Activated T-helper 2 cell treated with anti-CD3 and anti-CD28 coated beads, Interferon-gamma antibody, Interleukin-2, Interleukin-4, amounts not matched to agents 10 μg/mL and 5 μg/mL and 100 μg/mL, durations not matched to agents 14 hours and 24 hours and 36 hours (primary cell): ENCODE measurements at places on chromosomes 2 and 18. TPM values are rescaled to one million over a fixed set of nuclear protein-coding genes. Genes with fewer than 3 reads are reported as not detected.

The PRKCE gene
- total RNA-seq: 21.5 TPM in 2 replicates

DNA sequence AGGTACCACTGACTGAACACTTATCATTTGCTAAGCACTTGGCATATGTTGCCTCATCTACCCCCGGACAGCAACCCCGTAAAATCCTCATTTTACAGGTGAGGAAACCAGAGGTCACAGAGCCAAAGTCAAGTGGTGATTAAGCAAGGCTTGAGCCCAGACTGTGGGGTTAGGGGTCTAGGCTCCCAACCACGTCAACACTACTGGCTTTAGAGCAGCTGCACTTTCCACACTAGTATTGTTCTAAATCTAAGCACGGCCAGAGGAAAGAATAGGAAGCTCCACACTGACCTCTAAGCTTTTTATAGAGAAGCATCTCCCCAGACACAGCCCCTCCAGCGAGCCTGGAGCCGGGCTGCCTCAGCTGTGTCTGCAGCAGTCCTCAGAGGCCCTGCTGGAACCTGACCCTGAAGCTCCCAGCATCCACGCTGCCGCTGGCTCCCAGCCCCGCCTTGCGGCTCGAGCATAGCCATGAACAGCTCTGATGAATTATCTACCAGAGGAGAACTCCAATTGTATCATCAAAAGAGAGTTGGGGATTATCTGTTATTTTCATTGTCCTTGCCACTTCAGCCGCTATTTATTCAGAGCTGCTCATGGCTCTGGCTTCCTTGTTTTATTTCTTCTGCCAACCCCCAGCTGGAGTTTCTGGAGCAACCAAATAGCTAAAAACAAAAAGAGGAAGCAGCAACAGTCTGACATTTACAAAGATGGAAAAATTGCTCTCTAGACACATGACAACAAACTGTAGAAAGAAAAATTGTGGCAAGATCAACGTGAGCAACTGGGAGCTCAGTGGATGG is 62.2 kb upstream of the RTN4 start:
- H3K4me1 ChIP-seq: peaks cover 4% of the 10 kb centered on the region
- no peaks in the 10 kb centered on the region for H3K27me3 ChIP-seq
- no peak overlapping the region for H3K4me3 ChIP-seq
- H3K36me3 ChIP-seq: no peaks in the 10 kb centered on the region

The IL36A gene
- total RNA-seq: 0.34 TPM in 1 of 2 replicates, not detected in the other

GRCh38 chr18:76499021-76499420 is 4.0 kb upstream of the ZNF516 start:
- peaks cover 9% of the 10 kb centered on the region for H3K4me1 ChIP-seq
- H3K4me3 ChIP-seq: no peak overlapping the region
- peaks cover 51% of the 10 kb centered on the region for H3K27me3 ChIP-seq
- H3K36me3 ChIP-seq: no peaks in the 10 kb centered on the region

DNA sequence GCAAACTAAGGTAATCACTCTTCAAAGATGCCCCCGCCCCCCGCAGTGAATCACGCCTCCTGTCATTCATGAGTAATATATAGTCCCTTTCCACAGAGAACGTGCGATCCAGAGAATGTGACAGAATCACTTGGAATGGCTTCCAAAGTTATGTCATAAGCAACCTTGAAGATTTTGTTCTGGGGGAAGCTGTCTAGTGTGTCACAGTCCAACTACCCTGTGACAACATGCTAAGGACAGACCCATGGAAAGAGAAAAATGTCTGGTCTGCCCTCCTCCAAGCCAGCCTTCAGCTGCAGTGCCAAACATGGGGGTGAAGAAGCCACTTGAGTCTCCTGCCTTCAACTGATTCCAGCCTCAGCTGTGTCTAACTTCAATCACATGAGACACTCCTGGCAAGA is 259.1 kb downstream of the SS18 start:
- DNase-seq: no peak
- no peaks in the 10 kb centered on the region for H3K36me3 ChIP-seq
- no peak overlapping the region for H3K4me3 ChIP-seq
- no peaks in the 10 kb centered on the region for H3K27me3 ChIP-seq
- no peak overlapping the region for H3K27ac ChIP-seq
- H3K4me1 ChIP-seq: no peaks in the 10 kb centered on the region

The SDC1 gene
- total RNA-seq: 0.59 and 0.62 TPM in 2 replicates

GRCh38 chr2:12556762-12557161 is 160.0 kb upstream of the TRIB2 start:
- H3K36me3 ChIP-seq: peaks cover 4% of the 10 kb centered on the region
- H3K27ac ChIP-seq: peak overlapping the region; percentile 46
- peaks cover 3% of the 10 kb centered on the region for H3K27me3 ChIP-seq
- H3K4me3 ChIP-seq: no peak overlapping the region
- no peak for DNase-seq
- peaks cover 44% of the 10 kb centered on the region for H3K4me1 ChIP-seq

DNA sequence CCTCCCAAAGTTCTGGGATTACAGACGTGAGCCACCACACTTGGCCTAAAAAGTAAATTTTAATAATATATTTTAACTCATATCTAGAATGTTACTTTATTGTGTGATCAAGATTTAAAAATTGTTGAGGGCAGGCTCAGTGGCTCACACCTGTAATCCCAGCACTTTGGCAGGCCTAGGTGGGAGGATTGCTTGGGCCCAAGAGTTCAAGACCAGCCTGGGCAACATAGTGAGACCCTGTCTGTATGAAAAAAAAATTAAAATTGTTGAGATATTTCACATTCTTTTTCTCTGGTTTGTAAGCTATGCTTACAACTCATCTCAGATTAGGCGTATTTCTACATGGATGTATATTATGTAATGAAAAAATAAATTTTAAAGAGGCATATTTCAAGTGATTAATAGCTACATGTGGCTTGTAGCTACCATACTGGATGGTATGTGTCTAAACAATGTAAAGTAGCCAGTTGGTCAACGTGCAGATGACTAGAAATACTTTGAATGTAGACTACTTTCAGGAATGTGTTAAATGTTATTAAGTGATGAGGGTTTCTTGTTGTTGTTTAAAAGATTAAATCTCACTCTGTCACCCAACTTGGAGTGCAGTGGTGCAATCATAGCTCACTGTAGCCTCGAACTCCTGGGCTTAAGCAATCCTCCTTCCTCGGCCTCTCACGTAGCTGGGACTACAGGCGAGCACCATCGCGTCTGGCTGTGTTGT is 5.9 kb downstream of the RAB10 start:
- H3K27me3 ChIP-seq: no peaks in the 10 kb centered on the region
- H3K36me3 ChIP-seq: peaks cover 63% of the 10 kb centered on the region
- H3K4me1 ChIP-seq: peaks cover 42% of the 10 kb centered on the region

The FAHD2A gene
- 32.5 and 40.3 TPM in 2 replicates for total RNA-seq

The OSBPL1A gene
- 0.39 and 0.98 TPM in 2 replicates for total RNA-seq

DNA sequence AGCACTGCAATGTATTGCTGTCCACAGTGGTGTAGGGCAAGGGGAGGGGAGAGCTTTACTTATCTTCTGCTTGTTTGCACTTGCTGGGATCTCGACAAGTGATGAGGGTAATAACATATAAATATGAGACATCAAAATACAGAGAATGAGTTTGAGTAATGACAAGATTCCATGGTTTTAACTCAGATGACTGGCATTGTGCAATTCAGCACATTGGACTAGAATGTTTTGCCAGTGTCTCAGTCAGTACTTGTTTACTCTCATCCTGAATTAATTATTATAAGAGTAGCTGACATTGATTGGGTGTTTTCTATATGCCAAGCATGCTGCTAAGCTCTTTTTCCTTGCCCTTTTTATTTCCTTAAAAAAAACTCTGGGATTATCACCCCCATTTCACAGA is 306.7 kb upstream of the MMADHC start:
- H3K4me1 ChIP-seq: no peaks in the 10 kb centered on the region
- H3K36me3 ChIP-seq: no peaks in the 10 kb centered on the region
- H3K4me3 ChIP-seq: no peak overlapping the region
- H3K27ac ChIP-seq: no peak overlapping the region
- H3K27me3 ChIP-seq: no peaks in the 10 kb centered on the region

- H3K4me1 ChIP-seq: no peaks in the 10 kb centered on the region
- H3K27ac ChIP-seq: no peak overlapping the region
- H3K36me3 ChIP-seq: no peaks in the 10 kb centered on the region
Observed at GRCh38 chr2:104250635-104251034, 603.3 kb upstream of the POU3F3 start.

DNA sequence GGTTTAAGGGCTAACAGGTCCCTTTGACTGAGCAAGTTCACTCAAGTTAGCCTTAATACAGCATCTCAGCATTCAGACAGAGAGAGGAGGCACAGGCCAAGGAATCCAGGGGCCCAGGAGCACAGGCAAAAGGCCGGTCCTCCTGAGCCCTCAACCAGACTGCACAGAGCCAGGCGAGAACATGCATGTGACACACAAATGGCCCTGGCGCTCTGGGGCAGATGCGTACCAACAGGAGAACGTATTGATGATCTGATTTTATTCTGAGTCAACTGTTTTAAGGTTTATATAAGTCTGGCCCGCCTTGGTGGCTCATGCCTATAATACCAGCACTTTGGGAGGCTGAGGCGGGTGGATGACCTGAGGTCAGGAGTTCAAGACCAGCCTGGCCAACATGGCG is 34.9 kb downstream of the KCNIP3 start:
- no peaks in the 10 kb centered on the region for H3K36me3 ChIP-seq
- no peak overlapping the region for H3K27ac ChIP-seq
- H3K27me3 ChIP-seq: peaks cover 5% of the 10 kb centered on the region
- no peak overlapping the region for H3K4me3 ChIP-seq
- DNase-seq: no peak

The ST8SIA5 gene
- total RNA-seq: 0.05 and 0.39 TPM in 2 replicates

The ABCB11 gene
- 0.02 TPM in 1 of 2 replicates, not detected in the other for total RNA-seq

DNA sequence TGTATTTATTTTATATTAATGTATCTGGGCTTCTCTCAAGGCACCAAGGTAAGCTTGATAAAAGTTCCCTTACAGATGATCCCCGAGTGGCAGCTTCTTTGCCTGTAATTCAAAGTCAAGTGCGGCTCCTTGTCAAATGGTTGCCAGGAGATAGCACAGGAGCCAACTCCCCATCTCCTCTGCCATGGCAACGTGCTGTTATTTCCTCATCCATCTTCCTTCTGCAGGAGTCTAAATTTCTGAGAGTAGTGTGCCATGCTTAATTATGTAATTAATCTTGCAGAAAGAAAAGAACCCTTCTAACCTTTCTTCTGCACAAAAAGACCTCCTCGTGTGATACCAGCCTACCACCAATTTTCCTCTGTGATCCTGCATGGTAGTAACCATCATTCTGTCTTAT is 46.2 kb upstream of the ACMSD start:
- no peaks in the 10 kb centered on the region for H3K4me1 ChIP-seq
- no peak overlapping the region for H3K27ac ChIP-seq
- H3K36me3 ChIP-seq: no peaks in the 10 kb centered on the region
- peaks cover 8% of the 10 kb centered on the region for H3K27me3 ChIP-seq

- no peak overlapping the region for H3K27ac ChIP-seq
- no peak overlapping the region for H3K4me3 ChIP-seq
- no peak for DNase-seq
- peaks cover 22% of the 10 kb centered on the region for H3K4me1 ChIP-seq
- peaks cover 72% of the 10 kb centered on the region for H3K27me3 ChIP-seq
Observed at GRCh38 chr2:183034806-183035205, 3.5 kb downstream of the NCKAP1 start.

- no peaks in the 10 kb centered on the region for H3K36me3 ChIP-seq
- H3K27me3 ChIP-seq: peaks cover 15% of the 10 kb centered on the region
Observed at GRCh38 chr2:88227446-88227845, 57.3 kb downstream of the THNSL2 start.

GRCh38 chr2:148642891-148643416 is 1.6 kb upstream of the EPC2 start:
- H3K4me1 ChIP-seq: peaks cover 22% of the 10 kb centered on the region
- peaks cover 6% of the 10 kb centered on the region for H3K36me3 ChIP-seq
- peak overlapping the region; percentile 96 for H3K27ac ChIP-seq
- H3K27me3 ChIP-seq: peaks cover 6% of the 10 kb centered on the region
- DNase-seq: no peak
- peak overlapping the region; percentile 70 for H3K4me3 ChIP-seq

The GKN1 gene
- not detected in 2 replicates for total RNA-seq

GRCh38 chr2:74849228-74849892 is 15.4 kb downstream of the HK2 start:
- peak overlapping the region; percentile 63 for H3K27ac ChIP-seq
- peaks cover 63% of the 10 kb centered on the region for H3K4me1 ChIP-seq
- peak overlapping the region; percentile 46 for H3K4me3 ChIP-seq
- no peaks in the 10 kb centered on the region for H3K27me3 ChIP-seq

DNA sequence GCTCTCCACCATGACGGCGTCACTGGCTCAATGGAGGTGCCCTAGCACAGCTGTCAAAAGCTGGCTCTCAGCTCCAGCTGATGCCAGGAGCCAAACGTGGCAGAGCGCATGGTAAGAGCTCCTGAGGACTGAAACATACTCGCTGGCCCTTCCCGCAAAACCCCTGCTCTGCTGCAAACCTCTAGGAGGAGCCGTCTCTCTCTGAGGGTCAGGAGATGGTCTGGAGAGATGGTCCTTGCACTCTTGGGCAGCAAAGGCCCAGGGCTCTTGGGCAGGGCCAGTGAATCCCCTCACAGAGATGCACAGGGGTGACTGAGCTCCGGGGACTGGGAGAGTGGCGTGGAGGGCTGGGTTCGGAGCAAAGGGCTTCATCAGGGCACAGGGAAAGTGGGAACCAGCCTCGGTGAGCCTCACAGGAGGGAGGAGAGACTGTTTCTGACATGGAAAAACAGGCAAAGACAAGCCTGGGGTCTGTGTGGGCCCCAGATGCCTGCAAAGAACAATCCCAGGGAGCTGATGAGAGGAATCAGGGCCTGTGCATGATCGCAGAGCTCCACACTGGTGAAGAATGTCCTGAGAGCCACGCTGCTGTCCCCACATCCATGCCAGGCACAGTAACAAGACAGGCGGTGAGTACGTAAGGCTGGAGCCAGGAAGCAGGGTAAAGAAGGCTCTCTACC is 17.2 kb downstream of the SNORC start:
- no peaks in the 10 kb centered on the region for H3K36me3 ChIP-seq
- no peak overlapping the region for H3K27ac ChIP-seq
- no peaks in the 10 kb centered on the region for H3K27me3 ChIP-seq
- DNase-seq: no peak

DNA sequence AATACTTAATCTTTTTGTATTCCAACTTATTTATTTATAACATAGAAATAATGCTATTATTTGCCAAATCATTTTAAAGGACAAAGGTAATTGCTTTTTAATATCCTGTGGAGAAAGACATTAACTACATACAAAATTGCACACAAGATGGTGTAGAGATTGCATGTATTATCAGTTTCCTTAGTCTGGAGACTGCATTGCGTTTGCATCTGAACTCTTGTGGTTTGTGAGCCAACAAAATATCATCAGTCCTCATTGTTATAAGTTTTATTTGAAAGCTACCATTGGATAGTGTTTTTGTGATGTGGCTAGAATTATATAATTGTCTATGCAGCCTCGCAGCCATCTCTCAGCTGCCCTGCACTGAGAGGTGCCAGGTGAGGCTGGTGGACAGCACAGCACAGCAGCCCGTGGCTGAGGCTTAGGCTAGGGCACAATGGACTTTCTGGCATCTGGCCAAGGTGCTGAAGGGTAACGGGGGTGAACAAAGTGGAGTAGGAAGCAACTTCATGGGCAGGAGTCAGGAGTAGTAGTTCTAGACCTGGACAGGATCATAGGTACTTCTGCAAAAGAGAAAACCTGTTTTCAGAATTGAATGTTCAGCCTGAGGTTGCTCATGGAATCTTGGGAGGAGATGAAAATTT is 15.1 kb downstream of the RASGRP3 start:
- no peak overlapping the region for H3K27ac ChIP-seq
- no peak overlapping the region for H3K4me3 ChIP-seq
- DNase-seq: no peak
- peaks cover 18% of the 10 kb centered on the region for H3K27me3 ChIP-seq
- H3K36me3 ChIP-seq: peaks cover 17% of the 10 kb centered on the region

- no peak overlapping the region for H3K4me3 ChIP-seq
- peaks cover 39% of the 10 kb centered on the region for H3K4me1 ChIP-seq
- H3K36me3 ChIP-seq: no peaks in the 10 kb centered on the region
- H3K27ac ChIP-seq: no peak overlapping the region
- H3K27me3 ChIP-seq: no peaks in the 10 kb centered on the region
Observed at GRCh38 chr2:148531235-148531634, 113.3 kb upstream of the EPC2 start.
